ENCODE measurements at places on chromosomes 16 and 17.

GRCh38 chr17:36608280-36608679 is 6.9 kb downstream of the MRM1 start:
- no peak for DNase-seq

DNA sequence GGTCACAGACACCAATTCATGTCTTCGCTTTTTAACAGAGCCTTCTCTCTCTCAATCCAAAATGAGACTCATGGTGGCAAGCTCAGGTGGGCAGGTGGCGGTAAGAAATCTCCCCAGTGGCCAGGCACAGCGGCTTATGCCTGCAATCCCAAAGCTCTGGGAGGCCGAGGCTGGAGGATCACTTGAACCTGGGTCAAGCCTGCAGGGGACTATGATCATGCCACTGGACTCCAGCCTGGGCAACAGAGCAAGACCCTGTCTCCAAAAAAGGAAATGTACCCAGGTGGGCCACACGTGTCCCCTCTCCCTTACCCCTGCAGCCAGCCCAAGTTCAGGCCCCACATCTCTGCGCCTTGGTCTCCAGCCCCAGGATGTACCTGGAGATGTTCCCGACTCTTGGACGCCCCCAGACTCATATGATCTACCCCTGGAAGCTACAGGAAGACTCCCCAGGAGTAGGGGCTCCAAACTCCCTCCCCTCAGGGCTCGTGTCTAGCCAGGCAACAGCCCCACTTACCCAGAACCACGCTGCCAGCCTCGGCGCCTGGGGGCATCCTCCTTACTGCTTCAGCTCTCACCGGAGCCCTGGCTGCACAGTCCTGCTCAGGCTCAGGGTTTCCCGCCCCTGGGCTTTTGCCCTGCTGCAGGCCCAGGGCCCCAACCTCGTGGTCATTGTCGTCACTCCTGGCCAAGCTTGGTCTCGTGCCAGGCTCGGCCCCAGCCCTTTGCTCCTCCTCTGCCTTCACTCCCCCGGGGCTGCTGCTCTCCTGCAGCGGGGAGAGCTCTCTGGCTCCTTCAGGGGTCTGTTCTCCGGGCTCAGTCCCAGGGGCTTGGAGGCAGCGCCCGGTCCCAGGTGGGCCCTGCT is 16.2 kb downstream of the MYLK3 start:
- no peak for DNase-seq

DNA sequence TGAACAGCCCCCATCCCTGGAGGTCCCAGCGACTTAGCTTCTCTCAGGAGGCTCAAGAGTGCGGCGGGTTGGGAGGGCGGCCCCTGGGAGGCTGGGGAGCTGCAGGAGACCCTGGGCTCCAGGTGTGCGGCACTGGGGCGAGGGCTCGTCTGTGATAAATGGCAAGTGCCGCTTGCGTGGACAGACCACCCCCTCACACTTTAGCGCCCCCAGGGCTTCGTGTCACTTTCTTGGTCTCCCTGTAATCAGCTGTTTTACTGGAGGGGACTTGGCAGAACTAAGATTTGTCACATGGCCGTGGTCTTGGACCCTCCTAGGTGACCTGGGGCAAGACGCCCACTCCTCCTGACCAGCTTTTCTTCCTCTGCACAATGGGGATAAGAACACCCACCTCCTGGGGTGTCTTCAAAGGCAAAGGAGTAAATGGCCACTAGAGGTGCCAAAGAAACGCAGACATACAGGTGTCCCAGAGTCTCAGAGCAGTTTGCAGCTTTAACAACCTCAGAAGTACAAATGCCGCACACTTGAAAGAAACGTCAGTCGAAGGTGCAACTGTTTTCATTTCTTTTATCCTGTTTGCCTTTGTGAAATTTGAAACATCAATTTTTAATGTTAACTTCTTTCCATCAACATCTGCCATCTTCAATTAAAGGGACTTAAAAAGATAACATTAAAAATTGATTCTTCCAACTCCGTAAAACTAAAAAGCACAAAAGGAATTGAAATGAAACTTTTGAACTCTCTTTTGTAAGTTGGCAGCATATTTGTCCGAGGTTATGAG is 946 bp downstream of the OSGIN1 start:
- DNase-seq: no peak

- DNase-seq: no peak
Measured at GRCh38 chr17:43701318-43701743, 39.6 kb upstream of the MEOX1 start.

GRCh38 chr16:83345846-83346640 is 461.7 kb upstream of the HSBP1 start:
- DNase-seq: no peak

DNA sequence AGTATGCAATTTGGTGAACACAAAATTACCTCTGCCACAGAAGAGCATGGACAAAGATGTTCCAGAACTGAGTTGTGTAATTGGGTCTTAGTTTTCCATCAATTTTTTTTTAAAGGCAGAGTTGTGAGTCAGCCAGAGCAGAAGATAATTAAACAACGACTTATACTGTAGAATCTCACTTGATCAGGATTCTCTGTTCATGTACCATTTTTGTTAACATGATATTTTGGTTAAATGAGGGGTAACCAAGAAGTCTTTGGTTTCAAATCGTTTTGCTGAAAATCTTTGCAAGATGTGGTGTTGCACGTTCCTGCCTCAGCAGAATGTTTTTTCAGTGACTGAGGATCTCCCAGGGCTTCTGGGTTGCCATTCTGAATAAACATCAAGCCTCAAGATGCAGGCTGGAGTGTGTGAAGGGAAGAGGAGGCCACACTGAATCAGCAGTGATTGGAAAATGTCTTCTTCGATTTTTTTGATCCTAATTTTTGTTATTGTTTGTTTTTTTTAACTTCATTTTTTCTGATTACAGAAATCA is 232.6 kb upstream of the IRX3 start:
- no peak for DNase-seq

GRCh38 chr16:49411121-49411970 is 37.7 kb downstream of the C16orf78 start:
- no peak for DNase-seq

DNA sequence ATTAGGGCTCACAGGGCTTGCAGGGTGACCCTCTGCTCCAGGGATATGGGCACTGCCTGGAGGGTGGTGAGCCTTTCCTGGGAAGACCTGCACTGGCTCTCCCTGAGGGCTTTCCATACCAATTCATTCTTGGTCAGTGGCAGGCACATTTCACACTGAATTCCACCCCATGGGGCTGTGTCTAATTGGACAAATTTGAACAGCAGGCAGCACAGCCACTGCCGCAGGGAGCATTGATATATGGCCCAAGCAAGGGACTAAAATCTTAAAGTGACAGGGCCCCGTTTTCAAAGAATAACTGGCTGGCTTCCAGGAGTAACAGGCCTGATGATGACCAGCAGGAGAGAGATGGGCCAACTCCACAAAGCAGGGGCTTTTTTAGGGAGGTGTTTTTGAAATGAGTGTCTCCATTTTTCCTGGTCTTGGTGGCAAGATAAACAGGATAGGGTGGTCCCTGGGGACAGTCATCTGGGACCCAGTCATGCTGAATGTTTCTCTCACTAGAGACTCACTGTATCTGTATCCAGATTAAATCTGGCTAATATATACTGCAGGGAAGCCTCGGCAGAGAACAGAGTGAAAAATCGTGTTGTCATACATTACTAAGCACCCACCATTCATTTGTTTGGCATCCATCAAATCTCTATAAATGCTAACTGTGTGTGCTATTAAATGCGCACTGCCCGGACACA is 74.1 kb upstream of the TBX2 start:
- DNase-seq: no peak

GRCh38 chr17:63365366-63366240 is 80.5 kb downstream of the CYB561 start:
- no peak for DNase-seq

DNA sequence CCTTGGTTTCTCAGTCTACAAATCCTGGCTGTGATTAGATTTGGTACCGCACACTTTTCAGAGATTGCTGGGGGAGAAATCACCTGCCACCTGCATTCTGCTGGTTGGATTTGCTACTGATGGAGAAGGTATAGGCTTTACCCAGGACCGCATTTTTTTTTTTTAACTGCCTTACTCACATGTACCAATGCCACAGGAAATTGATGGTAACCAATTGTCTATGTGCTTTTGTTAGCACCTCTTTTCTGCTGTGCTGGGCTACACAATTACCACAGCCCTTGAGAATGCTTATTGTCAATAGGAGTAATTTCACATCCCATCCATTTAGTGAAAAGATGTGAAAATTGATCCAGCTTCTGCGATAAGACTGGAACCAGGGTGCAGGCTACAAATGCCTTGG is 74.4 kb upstream of the TANC2 start:
- no peak for DNase-seq

DNA sequence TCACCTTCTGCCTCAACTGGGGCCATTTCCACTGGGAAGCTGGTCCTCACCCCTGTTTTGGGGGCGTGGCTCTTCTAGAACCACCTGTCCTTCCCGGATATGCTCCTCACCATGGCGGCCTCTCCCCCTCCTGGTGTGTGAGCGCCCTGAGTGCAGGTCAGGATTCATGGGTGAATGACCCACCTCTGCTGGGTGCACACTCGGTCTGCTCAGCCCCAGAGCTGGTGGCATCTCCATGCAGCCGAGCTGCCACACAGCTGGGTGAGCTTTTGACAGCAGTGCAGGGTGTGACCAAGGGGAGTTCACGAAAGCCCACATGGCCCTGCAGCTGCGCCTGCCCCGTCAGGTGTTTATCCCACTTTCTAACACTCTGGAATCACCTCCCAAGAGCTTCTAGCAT is 27.3 kb downstream of the GRIN2C start:
- DNase-seq: no peak

DNA sequence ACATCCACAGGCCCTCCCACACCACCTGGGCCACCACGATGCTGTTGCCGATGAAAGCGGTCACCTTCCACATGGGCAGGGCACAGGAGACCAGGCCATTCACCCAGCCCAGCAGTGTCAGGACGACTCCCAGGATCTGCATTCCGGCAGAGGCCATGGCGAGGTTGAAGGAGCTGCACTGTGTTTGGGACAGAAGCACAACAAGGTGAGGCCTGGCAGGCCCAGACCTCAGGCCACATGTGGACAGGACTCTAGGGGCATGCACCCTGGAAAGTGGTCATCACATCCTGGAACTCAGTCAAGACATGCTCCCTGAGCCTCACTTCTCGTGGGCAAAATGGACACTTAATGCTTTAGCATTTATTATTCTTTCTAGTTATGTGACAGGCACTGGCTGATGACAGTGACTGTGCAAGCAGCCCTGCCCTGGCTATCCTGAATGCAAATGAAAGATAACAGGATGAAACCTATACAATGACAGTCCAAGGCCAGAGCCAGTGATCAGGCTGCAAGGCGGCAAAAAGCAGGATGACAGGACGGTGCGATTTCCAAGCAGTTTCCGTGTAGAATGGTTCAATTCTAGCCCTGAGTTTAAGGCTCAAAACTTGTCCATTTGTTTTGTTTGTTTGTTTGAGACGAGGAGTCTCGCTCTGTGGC is 2.0 kb downstream of the CLDN6 start:
- no peak for DNase-seq

GRCh38 chr17:27318633-27319032 is 24.7 kb downstream of the WSB1 start:
- DNase-seq: no peak

GRCh38 chr16:683396-684070 is 601 bp downstream of the JMJD8 start:
- no peak for DNase-seq

DNA sequence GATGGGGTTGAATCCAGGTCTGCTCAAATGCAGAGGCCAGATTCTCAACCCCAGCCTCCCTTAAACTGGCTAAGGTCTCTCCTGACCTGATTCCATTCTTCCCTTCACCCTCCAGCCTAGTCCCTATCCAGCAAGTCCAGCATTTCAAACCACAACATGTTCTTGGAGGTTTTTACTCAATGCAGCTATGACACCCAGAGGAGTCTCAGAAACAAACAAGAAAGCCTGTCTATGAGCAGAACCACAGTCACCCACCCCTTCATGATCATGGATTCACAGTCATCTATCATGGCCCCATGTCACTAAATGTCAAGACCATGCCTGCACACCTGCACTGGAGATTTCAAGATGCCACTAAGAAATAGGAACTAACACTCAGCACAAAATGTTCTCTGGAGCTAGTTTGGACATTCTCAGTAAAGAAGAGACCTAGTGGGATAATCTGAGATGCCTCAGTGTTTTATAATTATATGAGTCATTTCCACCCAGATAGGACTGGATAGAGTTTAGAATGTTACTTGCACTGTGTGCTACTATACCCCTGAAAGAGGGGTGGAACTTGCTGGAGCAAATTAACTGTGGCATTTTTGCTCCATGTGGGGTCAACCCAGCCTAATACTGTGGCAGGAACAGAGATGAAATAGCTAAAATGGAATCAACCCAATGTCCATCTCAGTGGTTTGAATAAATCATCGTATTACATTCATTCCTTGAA is 9.5 kb upstream of the METTL22 start:
- no peak for DNase-seq

GRCh38 chr16:87834668-87835473 is 34.4 kb downstream of the SLC7A5 start:
- DNase-seq: no peak

DNA sequence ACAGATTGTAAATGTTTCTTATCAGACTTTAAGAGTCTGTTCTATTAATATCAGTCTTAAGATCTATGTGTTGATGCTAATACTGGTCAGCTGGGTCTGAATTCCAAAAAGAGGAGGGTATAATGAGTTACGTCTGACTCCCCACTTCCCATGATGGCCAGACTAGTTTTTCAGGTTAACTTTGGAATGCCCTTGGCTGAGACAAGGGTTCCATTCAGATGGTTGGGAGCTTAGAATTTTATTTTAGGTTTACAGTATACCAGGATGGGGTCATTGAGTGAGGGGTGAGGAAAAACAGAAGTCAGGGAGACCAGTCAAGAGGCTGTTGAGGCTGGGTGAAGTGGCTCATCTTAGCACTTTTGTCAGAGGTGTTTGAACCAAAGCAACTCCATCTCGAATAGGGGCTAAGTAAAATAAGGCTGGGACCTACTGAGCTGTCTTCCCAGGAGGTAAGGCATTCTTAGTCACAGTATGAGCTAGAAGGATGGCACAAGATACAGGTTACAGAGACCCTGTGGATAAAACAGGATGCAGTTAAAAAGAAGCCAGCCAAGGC is 2.9 kb upstream of the TMEM231 start:
- DNase-seq: no peak

- DNase-seq: peak; percentile 75
Measured at GRCh38 chr16:85205747-85206471, 93.6 kb upstream of the CIBAR2 start.

GRCh38 chr17:2211661-2212399 is 91.8 kb downstream of the SMG6 start:
- DNase-seq: no peak

DNA sequence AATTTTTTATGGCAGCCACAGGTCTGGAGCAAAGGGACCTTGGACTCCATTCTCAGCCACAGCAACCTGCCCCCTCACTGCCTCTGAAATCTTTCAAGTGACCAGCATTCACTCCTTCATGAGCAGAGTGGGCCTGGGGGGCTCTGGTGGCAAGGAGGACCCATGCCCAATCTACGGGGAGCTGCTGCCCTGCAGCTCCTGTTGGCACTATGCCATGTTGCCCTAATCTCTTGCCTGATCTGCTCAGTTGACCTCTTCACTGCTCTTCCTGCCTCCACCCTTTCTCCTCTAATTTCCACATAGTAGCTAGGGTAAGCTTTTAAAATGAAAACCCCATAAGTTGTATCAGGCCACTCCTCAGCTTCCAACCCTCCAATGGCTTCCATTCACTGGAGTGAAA is 2.9 kb upstream of the PRKCB start:
- no peak for DNase-seq

- no peak for DNase-seq
Measured at GRCh38 chr17:82668631-82669099, 20.4 kb upstream of the WDR45B start.

GRCh38 chr17:81993729-81994592 is 16.5 kb downstream of the ASPSCR1 start:
- no peak for DNase-seq
